Stimulated activated CD4-positive, alpha-beta T cell treated with anti-CD3 and anti-CD28 coated beads, Interleukin-4, amount 100 ng/mL, for 24 hours (primary cell): ENCODE measurements at places on chromosomes 6 and 20.

DNA sequence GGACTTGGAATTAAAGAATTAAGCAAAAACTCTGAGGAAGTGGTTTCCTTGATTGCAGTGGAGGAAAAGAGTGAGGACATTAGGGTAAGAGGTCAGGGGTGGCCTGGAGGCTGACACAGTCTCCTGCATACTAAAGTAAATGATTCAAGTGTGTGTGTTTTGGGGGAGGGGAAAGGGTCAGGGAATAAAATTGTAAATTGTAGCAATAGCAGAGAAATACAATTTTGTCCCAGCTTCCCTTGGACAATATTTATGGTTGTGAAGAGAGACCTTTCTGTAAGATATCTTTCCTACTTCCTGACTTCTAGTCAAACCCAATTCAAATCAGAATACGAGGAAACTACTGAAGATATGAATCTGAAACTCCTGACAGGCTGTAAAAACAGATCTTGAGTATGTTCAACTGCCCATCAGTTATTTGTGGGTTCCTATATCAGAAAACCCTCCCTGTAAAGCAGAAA, 143.4 kb upstream of the HMGN3 start:
- DNase-seq: no peak

- no peak for DNase-seq
These were observed 615.5 kb upstream of the AGPAT4 start for GRCh38 chr6:161889324-161889723.

- no peak for DNase-seq
These were observed 41.6 kb downstream of the UNC5CL start for GRCh38 chr6:40997234-40997957.

DNA sequence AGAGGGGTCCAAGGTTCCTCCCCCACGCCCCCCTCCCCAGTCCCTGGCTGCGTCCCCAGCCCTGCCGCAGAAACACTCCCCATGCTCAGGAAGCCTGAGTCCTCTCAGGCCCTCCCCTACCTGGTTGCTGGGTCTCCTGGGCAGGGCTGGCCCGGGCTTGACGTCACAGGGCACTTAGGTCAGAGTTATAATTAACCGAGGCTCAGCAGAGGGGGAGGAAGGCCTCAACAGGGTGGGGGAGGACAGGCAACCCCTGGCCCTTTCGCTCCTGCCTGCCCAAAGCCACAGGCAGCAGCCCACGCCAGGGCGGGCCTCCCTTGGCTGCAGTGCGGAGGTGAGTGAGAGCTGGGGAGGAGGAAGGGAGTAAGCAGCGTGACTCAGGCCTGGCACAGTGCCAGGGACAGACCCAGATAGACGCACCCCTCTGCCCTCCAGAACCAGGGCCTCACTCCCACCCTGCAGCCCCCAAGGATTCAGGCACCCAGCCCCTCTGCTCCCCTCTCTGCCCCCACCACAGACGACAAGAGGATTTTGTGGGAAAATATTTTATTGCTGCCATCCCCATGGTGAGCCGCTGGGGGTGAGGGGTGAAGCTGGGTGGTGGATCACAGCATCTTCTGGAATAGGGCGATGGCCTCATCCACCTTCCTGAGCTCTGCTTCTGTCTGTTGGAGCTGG, at the start of gene VWA7:
TSS of gene VWA7 (minus strand) at position 340 of the 678 bp plus-strand sequence. CDS start 549 bp downstream, outside the sequence.
- DNase-seq: peak; percentile 80

DNA sequence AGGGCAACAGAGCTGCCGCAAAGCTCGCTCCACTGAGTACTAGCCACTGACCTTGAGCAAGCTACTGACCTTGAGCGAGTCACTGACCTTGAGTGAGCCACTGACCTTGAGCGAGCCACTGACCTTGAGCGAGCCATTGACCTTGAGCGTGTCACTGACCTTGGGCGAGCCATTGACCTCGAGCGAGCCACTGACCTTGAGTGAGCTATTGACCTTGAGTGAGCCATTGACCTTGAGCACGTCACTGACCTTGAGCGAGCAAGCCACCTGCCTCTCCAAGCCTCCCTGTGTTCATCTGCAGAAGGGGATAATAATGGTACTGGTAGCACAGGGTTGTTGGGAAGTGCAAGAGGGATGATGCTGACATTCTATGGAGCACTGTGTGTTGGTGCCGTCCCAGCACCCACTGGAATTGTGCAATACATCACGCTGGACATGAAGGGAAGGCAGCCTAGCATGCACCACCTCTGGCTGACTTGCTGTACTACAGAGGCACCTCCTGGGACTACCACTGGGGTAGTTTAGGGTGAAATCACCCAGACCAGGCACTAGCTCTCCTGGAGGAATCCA, 60.2 kb downstream of the CTCFL start:
- DNase-seq: no peak

DNA sequence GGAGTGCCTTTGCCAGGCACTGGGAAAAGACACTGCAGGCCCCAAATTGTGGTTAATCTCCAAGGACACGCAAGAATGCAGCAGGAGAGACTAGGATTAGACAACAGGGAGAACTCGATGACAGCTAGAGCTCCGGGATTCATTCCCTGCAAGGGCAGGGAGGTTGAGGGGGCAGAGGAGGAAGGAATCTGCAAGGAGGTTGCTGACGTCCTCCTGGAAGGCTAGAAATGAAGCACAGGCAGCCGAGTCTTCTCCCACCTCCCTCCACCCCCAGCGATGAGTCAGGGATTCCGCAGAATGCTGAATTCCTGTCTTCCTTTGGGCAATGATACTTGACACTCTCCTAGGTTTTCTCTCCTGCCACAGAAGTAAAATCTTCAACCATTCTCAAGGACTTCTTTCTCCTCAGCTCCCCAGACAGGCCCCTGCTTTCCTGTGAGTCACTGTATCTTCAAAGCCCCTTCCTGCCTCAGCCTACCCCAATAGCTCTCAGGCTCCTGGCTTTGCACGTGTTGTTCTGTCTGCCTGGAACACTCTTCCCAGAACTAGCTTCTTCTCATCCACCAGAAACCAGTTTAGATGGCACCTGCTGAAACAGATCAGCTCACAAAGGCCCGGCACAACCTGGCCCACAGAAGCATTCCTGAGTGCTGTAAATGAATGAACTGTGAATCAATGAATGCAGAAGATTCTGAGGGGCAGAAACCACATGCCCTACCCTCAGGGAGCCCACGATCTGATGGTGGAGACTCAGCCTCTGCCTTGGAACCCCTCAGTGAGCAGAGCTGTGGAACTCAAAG, 85.6 kb downstream of the MRPL14 start:
- no peak for DNase-seq

GRCh38 chr6:30720738-30721197, 616 bp downstream of the TUBB start:
- peak; percentile 72 for DNase-seq

DNA sequence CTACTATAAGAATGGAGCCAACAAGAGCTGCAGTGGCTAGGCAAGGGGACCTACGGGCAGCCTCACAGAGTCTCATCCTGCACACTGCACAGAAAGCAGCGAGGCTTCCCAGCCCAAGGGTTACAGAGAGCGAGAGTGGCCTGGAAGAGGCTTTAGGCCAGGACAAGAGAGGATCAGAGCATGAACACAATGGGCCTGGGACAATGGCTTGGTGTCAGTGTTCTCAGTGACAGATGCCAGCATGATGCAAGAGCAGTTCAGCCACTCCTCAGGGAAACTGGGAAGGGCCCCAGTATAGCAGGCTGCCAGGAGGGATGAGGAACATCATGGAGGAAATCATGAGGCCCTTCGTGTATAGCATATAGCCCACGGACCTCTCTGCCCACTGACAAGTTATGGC, 108.0 kb downstream of the NUS1 start:
- no peak for DNase-seq

DNA sequence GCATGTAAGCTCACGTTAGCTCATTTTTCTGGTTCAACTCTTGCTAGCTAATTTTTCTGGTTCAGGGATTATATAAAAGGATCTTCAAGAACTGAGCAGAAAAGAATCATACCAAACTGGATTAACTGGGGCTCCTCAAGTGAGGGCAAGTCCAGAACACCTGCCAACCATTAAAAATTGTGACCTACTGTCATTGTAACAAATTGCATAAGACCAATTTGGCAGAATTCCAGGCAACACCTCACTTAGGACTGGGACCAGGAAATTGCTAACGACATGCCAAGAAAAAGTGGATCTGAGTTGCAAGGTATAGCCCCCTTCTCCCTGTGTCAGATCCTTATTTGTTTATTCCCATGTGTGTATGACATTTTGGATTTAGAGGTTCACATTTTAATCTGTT, 216.6 kb downstream of the HIVEP2 start:
- DNase-seq: no peak

DNA sequence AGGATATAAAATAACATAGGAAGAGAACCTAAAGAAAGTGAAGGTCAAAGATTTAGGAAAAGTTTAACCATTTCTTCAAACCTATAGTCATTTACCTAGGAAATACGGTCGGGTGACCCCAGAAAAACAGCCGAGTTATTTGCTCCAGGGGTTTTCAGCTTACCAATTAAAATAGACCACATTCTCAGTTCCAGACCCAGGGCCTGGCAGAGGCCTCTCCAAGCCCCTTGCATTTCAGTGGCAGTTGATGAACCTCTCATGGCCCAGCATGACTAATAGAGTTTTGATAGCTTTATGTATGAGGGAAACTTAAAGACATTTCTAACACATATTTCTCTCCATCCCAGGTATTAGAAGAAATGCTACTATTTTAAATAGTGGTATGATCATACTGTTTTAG, 113.5 kb downstream of the OGFRL1 start:
- DNase-seq: no peak

- no peak for DNase-seq
These were observed 26.2 kb downstream of the C20orf173 start for GRCh38 chr20:35503281-35503680.

DNA sequence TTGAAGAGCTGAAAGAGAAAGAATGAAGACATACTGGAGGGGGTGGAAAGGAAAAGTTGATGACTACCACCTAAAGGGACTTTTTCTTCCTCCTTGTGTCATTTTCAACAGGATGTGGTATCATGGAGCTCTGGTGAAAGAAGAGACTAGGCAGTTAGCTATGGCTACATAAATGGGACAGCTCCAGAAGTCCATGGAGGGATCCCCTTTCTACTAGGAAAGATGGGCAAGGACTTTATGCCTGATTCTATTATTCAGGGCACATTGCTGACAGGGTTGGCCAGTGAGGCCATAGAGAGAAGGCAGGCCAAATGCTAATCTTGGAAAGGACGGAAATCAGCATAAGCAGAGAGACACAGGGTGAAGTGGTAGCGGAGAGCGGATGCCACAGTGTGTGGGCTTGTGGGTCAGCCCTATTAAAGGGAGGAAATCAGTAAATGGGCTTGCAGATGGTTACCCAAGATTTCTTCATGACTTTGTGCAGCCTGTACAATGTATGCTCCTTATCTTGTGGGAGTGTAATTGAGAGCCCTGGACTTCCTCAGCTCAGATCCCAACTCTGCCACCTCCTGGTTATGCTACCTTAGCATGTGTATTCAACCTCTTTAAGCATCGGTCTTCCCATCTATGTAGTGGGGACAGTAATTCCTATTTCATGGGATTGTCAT, 77.4 kb upstream of the TMEM170B start:
- peak; percentile 5 for DNase-seq

- no peak for DNase-seq
These were observed 141.6 kb upstream of the ARMC2 start for GRCh38 chr6:108706649-108707048.

- no peak for DNase-seq
These were observed 13.3 kb downstream of the PLCG1 start for GRCh38 chr20:41150664-41151063.

- peak; percentile 54 for DNase-seq
These were observed 19.8 kb upstream of the TREM1 start for GRCh38 chr6:41306187-41306854.

GRCh38 chr6:144757299-144757698, 472.2 kb downstream of the UTRN start:
- no peak for DNase-seq

GRCh38 chr6:12593771-12594529, 122.6 kb upstream of the PHACTR1 start:
- no peak for DNase-seq

- peak; percentile 77 for DNase-seq
These were observed 19.0 kb downstream of the PACSIN1 start for GRCh38 chr6:34484899-34485298.

- no peak for DNase-seq
These were observed 2.7 kb downstream of the KCNS1 start for GRCh38 chr20:45098103-45098773.

DNA sequence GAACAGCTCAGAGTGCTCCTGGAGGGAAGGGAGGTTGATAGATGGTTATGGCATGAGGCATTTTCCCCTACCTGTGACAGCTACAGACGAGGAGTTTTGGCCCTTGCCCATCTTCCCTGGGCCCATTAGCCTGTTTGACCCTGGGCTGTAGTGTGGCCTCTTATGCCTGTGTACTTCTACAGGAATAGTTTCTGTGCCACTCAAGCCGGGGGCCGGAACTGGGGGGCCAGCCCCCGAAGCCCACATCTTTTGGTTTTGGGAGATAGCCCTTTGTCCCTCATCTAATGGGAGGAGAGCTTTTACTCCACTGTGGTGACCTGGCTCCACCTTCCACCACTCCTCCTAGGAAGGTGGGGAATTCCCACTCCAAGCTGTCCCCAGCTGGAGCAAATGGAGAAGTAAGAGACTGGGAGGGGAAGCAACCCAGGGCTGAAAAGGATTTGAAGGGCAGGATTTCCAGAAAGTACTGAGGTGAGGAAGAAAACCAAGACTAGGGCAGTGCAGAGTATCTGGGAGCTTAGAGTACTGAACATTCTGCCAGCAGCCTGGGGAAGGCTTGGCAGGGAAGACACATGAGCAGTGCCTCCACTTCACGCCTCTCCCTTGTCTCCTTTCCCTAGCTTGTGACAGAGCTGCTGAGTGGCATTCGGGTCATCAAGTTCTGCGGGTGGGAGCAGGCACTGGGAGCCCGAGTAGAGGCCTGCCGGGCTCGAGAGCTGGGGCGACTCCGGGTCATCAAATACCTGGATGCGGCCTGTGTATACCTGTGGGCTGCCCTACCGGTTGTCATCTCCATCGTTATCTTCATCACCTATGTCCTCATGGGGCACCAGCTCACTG, 6.9 kb downstream of the ABCC10 start:
- DNase-seq: no peak

DNA sequence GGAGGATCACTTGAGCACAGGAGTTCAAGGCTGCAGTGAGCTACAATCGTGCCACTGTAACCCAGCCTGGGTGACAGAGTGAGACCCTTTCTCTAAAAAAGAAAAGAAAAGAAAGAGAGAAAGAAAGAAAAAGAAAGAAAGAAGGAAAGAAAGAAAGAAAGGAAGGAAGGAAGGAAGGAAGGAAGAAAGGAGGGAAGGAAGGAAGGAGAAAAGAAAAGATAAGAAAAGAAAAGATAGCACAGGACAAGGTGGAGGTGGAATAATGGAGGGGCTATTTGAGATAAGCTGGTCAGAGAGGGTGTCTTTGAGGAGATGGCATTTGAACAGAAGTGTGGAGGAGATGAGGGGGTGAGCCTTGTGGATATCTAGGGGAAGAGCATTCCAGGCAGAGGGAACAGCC, 2.7 kb upstream of the PDRG1 start:
- DNase-seq: no peak

DNA sequence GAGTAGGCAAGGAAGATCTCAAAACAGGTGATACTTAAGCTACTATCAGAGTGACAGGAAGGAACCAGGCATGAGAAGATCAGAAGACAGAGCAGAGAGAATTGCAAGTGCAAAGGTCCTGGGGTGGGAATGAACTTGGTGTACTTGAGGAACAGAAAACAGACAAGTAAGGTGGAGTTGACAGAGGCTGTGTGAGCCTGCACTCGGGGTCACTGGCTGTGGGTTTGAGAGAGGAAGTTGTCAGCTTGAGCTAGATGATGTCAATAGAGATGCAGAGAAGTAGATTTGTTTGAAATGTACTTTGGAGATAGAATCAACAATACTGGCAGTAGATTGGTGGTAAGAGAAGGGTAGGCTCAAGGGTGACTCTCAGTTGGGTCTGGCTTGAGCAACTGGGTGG, 209.5 kb downstream of the CLIC5 start:
- no peak for DNase-seq

- no peak for DNase-seq
These were observed 900.0 kb downstream of the KIF16B start for GRCh38 chr20:15673206-15673605.

GRCh38 chr20:64145458-64146300, 18.6 kb upstream of the MYT1 start:
- no peak for DNase-seq
